ENCODE measurements at places on chromosomes 12 and 14.

- no peak for DNase-seq
Observed at GRCh38 chr14:32043624-32044023, 33.5 kb upstream of the ARHGAP5 start.

GRCh38 chr12:10618338-10618987 lies 5.1 kb upstream of the MAGOHB start:
- DNase-seq = no peak

- DNase-seq = no peak
Observed at GRCh38 chr14:40053416-40053815, 621.2 kb upstream of the FBXO33 start.

DNA sequence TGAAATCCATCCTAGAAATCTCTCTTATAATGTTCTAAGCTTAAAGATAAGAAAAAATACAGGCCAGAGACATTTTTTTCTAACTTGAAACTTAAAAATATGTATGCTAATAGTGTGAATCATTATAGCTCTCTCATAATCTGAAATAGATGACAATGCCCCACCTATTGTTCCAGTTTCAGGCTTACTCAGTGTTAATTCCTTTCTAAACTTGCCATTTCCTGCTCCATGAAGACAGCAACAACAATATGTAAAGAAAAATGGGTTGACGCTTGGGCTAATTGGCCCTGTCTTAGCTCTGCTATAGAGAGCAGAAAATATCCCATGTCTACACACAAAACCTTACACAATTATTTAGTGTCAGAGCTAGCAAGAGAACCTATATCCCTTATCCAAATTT lies 37.1 kb downstream of the LMO3 start:
- no peak for DNase-seq

DNA sequence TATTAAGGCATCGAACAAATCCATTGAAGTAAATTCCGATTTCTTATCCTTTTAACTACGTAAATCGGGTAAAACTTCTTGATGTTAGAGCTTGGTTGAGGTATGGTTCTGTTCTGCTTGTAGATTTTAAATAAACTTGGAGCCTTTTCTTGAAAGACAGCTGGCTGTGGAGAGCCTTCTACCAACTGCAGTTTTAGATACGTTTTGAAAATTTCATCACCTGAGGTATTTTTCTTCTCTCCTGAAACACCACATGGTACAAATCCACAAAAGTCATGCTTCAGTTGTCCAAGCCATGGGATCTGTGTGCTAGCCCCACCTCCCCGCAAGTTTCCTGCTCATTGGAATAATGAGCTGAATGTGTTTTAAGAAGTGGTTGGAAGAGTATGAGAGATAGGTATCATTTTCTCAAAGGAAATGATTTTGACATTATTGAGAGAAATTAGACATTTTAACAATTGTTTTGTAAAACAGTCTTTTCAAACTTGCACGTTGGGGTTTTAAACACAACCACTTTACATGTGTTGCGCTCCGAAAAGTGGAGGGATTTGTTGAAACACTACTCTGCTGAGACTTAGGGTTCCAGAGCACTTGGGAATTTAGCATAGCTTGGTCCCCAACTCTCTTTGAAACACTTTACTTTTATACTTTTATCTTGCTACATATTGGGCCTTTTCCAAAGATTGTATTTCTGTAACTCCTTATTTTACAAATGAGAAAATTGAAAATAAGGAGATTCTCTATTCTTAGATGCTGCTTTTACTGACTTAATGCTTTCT lies 1.4 kb downstream of the PPM1A start:
- DNase-seq = no peak

DNA sequence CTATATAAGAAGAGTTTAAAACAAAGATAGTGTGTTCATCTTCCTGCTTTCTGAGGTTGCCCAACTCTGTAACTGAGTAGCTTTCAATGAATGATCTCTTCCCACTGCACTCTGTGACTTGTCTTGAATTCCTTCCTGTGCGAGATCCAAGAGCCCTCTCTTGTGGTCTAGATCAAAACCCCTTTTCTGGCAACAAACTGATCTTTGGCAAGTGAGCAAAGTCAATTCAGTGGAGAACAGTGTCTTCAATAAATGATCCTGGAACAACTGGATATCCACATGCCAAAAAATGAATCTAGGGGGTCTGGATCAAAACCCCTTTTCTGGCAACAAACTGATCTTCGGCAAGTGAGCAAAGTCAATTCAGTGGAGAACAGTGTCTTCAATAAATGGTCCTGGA lies 8.5 kb downstream of the CFAP54 start:
- no peak for DNase-seq

DNA sequence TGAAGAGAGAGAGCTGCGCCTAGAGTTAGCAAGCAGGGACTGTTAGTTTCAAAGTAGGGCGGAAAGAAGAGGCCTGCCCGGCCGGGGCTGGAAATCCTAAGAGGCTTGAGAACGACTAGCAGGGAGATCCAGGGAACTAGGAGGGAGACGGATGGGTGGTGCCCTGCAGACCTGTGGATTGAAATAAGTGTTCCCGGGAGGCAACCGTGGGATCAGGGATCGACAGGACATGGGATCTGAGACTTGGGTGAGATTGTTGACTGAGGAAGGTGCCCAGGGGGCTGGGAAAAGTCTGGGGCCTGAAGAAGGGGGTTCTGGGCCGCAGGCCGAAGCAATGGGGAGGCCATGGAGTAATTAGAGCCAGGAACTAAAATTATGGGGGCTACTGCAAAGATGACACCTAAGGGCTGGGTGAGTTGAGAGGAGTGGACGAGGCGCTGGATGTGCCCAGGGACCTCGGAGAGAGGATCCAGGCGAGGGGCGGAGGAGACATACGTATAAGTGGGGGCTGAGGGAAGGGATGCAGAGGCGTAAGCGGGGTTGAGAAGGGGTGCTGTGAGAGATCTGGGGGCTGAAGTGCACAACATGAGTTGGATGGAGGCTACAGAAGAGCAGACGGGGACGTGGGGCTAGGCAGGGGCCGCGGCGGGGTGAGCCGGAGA lies 635 bp downstream of the LTA4H start:
- DNase-seq = no peak

DNA sequence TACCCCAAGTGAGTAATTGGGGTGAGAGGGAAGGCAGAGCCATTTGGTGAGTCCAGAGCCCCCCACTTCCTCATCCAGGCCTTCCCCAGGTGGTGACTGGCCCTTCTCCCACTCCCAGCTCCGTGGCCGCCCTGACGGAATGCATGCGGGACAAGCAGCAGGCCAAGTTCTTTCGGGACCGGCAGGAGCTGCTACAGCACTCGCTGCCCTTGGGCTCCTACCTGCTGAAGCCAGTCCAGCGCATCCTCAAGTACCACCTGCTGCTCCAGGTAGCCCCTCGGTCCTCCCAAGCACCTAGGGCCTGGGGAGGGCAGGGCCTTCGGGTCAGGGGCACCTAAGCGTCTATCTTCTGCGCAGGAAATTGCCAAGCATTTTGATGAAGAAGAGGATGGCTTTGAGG lies 26.5 kb downstream of the PLEKHG3 start:
- no peak for DNase-seq
